ENCODE measurements at places on chromosomes 2 and 18.

DNA sequence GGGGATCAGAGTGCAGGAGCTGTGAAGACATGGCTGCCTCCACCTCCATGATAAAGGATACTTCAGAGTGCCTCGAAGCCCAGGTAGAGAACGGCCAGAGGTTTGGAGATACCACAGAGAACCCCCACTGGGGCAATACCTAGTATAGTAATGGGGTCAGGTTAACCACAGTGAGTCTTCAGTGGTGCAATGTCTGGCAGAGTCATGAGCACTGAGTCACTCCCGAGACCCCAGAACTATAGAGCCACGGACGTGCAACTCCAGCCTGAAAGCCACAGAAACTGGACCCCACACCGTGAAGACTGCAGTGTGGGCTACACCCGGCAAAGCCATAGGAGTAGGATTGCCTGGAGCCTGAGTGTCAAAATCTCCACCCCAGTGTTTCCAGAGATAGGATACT is 746.6 kb downstream of the CBLN2 start:
- no peak for DNase-seq

- DNase-seq: no peak
Measured at GRCh38 chr2:162280654-162281053, 37.4 kb upstream of the FAP start.

DNA sequence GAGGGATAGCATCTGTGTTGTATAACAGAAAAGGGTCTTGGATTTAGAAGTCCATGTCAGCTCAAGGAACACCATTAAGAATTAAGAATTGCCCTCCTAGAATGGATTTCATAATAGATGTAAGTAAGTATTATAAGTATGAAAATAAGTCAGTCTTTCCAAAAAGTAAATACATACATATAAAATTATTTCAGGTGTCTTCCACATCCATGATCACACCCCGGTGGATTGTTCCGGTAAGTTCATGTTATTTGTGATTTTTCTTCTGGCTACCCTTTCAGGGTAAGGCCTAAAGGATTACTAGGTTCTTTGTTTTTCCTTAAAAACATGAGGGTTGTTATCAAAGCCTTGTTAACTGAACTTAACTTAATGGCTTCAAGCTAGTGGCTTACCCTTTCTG is 55.9 kb downstream of the TMEM185B start:
- no peak for DNase-seq

- DNase-seq: no peak
Measured at GRCh38 chr18:43931439-43931838, 654.1 kb upstream of the SYT4 start.

DNA sequence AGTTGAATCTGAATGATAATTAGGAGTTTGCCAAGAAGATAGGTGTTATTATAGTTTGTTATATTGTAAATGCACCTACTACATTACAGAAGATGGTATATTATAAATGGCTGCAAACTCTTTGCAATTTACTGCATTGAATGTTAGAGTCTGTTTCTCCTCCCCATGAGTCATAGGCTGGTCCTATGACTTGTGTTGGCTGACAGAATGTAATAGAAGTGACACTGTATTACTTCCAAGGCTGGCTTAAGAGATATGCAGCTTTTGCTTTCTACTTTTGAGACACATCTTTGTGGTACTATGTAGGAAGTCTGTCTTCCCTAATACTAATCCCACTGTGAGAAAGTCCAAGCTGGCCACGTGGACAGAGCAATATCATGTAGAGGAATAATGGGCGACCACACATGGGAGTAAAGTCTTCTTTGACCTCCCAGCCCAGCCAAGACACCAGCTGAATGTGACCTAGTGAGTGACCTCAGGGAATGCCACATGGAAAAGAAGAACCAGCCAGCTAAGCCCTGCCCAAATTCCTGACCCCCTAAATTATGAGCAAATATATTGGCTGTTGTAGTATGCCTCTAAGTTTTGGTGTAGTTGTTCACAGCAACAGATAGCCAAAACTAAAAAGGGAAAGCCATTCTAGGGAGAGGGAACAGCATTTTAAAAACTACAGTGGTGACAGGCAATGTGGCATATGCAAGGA is 6.8 kb upstream of the DDX1 start:
- DNase-seq: no peak

GRCh38 chr2:239966029-239966852 is 58.9 kb downstream of the NDUFA10 start:
- no peak for DNase-seq

DNA sequence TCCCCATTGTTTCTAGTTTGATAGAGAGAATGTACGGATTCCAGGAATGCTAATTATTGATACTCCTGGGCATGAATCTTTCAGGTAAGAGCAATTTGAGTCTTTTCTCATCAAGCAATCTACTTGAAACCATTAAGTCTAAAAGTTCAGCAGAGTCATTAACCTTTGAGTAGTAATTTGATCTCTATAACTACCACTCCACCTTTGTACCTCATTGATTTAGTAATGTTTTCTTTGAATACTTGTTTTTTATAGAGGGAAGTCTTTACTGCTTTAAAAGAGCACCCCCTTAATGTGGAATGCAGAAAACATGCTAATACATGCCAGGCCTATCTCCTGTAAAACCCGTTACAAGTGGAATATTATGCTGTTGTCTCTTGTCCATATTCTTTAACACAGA is 45.0 kb downstream of the EIF5B start:
- no peak for DNase-seq

GRCh38 chr2:225895126-225895525 is 495.6 kb downstream of the NYAP2 start:
- DNase-seq: no peak

GRCh38 chr2:187319441-187320108 is 128.5 kb downstream of the CALCRL start:
- DNase-seq: no peak

DNA sequence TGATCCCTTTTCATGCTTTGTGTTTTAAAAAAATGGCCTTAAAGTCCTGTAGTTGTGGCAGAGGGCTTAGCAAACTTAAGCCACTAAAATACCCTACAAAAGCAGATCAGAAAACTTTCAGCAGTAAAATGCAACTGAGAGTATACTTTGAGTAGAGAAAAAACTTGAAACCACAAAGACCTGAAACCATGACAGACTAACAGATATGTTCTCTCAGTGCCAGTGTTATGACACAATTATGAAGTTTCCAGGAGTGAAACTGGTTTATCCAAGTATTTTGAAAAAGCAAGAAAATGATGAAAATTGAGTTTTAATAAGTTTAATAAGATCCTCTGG is 74.5 kb downstream of the SPRED2 start:
- no peak for DNase-seq

- no peak for DNase-seq
Measured at GRCh38 chr2:61368687-61369665, 101.9 kb downstream of the USP34 start.
